ENCODE measurements at places on chromosomes 1 and 21.

- DNase-seq: peak; percentile 49
Observed at GRCh38 chr1:6280761-6281451, 20.0 kb upstream of the GPR153 start.

- DNase-seq: no peak
Observed at GRCh38 chr1:190196020-190196419, 281.6 kb downstream of the BRINP3 start.

DNA sequence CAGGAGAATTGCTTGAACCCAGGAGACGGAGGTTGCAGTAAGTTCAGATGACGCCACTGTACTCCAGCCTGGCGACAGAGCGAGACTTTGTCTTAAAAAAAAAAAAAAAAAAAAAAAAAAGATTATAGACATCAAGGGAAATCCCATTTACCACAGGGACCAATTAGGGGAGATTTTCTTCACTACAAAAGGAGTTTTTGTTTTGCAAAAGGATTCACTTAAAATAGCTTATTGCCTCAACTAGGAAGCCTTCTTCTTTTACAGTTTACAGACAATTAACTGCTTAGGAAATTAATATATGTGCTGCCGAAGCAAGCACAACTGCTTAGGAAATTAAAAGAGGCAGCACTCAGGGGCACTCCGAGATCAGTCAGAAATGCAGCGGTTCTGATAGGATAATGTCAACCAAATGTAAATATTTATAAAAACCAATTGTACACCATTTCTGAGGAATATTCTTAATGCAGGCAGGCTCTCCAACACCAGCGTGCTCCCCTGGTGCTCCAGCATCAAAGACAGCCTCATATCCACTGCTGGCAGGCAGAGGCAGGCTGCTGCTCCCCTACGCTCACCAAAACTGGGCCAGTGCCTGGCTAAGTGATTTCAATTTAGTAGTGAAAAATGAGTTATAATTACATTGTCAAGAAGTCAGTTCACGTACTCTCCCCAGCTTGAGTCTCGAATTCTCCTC lies 107.9 kb upstream of the RAB4A start:
- no peak for DNase-seq

- no peak for DNase-seq
Observed at GRCh38 chr21:35521293-35521692, 472.2 kb upstream of the RUNX1 start.

GRCh38 chr1:68128157-68128556 lies 77.7 kb upstream of the DIRAS3 start:
- peak; percentile 53 for DNase-seq

- no peak for DNase-seq
Observed at GRCh38 chr1:179082333-179082998, 596 bp downstream of the TOR3A start.

All from foreskin fibroblast (primary cell).